ENCODE measurements at places on chromosomes 2 and 18.

DNA sequence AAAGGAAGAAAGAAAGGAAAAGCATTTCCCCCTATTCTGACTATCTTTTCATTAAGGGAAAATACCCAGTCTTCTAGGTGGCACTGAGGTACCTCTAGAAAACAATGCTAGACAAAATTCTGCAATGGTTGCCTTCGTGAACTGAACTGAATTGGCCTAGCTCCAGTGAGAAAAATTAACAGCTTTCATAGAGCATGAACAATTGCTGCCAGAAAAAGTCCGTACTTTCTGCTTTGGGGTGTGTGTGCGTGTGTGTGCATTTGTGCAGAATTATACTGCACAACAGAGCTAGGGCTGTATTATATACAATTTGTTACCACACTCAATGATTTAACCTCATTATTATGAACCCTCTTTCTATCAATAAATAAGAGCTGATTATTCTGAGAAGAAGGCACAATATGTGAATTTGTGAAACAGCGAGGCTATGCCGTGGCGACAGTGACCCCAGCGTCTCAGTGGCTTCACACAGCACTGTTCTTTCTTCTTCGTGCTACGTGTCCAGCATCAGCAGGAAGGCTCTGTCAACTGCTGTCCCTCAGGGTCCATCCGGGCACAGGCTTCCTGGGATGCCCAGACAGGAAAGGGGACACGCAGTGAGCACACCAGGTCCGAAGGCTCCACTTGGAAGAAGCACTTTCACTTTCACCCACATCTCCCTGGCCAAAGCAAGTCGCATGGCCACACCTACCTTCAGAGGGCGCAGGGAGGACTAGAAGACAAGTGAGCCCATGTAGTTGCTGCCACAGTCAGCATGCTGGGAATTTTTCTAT, 47.5 kb downstream of the PTGR3 start:
- peak; percentile 84 for DNase-seq

DNA sequence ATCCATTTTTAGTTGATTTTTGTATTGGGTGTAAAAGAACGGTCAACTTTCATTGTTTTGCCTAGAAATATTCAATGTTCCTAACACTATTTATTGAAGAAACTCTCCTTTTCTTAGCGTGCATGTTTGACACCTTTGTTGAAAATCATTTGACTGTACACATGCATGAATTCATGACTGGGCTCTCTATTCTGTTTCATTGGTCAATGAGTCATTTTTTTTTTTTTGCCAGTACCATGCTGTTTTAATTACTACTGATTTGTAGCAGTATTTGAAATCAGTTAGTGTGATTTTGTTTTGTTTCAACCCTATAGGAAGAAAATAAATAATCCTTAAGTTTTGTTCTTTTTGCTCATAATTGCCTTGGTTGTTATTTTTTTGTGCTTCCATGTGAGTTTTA, 828.7 kb downstream of the SUCLG1 start:
- no peak for DNase-seq

- DNase-seq: no peak
These were observed 390.3 kb downstream of the NRXN1 start for GRCh38 chr2:50641633-50642032.

DNA sequence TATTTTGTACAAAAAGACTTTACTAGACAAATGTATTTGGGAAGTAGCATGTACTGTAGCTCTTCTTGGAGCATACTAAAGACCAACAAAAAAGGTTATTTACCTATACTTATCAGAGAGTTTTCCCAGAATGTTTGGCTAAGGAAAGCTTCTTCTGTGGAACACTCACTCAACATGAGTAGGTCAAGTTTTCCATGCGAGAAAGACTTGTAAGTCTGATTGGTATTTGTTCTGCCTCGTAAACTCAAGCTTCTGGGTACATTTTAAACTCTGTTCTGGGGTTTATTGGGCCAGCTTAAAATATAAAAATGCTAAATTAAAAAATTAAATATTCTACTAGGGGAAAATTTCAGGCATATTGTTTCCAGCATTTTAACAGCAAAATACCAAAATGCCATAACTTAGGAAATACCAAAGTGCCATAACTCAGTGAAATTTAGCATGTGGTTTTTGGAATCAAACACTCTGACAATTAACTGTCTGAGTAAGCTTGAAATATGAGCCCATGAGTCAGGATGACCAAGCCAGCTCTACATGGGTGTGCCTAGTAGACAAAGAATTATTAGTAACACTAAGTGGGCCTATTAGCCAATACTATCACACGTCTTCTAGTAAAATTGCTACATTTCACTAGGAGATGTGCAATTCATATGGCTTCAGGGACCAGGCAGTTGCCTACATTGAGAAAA, 47.3 kb upstream of the SERPINE2 start:
- no peak for DNase-seq

DNA sequence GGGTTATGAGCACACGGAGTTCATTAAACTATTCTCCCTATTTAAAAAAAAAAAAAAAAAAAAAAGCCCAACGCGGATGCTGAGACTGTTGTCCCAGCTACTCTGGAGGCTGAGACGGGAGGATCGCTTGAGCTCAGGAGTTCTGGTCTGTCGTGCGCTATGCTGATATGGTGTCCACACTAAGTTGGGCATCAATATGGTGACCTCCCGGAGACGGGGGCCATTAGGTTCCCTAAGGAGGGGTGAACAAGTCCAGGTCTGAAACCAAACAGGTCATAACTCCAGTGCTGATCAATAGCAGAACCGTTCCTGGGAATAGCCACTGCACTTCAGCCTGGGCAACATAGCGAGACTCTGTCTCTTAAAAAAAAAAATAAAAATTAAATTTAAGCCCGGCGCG, 12.9 kb upstream of the ANKRD53 start:
- DNase-seq: no peak

GRCh38 chr2:39119732-39120520, 925 bp downstream of the SOS1 start:
- peak; percentile 74 for DNase-seq

DNA sequence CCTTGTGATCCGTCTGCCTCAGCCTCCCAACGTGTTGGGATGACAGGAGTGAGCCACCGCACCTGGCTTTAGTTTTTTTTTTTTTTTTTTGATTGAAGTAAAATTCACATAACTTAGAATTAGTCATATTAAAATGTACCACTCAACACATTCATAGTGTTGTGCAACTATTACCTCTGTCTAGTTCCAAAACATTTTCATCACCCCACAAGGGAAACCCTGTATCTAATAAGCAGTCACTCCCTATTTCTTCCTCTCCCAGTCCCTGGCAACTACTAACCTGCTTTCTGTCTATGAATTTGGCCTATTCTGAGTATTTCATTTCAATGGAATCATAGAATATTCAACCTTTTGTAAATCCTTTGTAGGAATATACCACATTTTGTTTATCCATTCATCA, 123.9 kb upstream of the FAM117B start:
- no peak for DNase-seq

GRCh38 chr2:218743068-218743467, 32.4 kb downstream of the TTLL4 start:
- DNase-seq: no peak

GRCh38 chr2:99903981-99904380, 238.4 kb downstream of the AFF3 start:
- DNase-seq: no peak

All from hematopoietic multipotent progenitor cell treated with erythropoietin and hydrocortisone succinate and interleukin-3 and kit ligand, for 6 days (in vitro differentiated cells).